ENCODE measurements at places on chromosomes 1 and 21. TPM values are rescaled to one million over a fixed set of nuclear protein-coding genes. Genes with fewer than 3 reads are reported as not detected.

- no peak for DNase-seq
These were observed 53.7 kb downstream of the HSF2BP start for GRCh38 chr21:43605320-43606215.

GRCh38 chr1:3274972-3275371 is 179.5 kb upstream of the ARHGEF16 start:
- no peak for DNase-seq

DNA sequence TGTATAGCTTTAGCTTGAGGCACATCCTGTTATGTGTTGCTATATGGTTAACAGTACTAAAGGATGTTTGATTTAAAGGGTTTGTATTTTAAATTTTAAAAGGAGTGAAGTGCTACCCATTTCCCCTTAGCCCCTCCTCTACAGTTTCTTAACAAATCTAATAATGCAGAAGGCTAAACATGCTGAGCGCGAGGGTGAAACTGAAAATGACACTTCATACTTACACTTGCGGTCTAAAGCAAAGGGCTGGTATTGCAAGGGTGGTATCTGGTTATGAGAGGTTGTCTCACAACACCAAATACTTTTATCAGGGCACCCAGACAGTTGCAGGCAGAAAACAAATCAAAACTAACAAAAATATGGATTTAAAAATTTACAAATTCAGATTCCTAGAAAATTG is 172.3 kb downstream of the SIPA1L2 start:
- no peak for DNase-seq

- DNase-seq = no peak
These were observed 114.4 kb upstream of the VAMP3 start for GRCh38 chr1:7656557-7657215.

Gene KCNA2
- total RNA-seq = 0.77 TPM

Gene ENAH
- 51.4 TPM for total RNA-seq
